ENCODE measurements at places on chromosomes 6 and 20. TPM values are rescaled to one million over a fixed set of nuclear protein-coding genes. Genes with fewer than 3 reads are reported as not detected.

DNA sequence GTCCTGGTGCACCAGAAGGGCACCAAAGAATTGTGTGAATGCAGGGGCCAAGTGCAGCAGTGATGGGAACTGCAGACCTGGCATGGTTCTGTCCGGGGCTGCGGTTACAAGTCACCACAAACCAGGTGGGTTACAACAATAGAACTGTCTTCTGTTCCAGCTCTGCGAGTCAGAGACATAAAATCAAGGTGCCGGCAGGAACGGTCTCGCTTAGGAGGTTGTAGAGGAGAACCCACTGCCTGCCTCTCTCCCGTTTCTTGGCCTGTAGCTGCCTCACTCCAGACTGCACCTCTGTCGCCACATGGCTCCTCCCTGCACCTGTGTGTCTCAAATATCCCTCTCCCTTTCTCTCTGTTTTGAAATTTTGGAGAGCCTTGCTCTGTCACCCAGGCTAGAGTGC is 143.3 kb downstream of the TAF4 start:
- H3K27ac ChIP-seq = no peak overlapping the region
- no peaks in the 10 kb centered on the region for H3K27me3 ChIP-seq
- H3K4me3 ChIP-seq = no peak overlapping the region
- H3K36me3 ChIP-seq = no peaks in the 10 kb centered on the region
- H3K4me1 ChIP-seq = no peaks in the 10 kb centered on the region

GRCh38 chr6:148973538-148974208 is 226.8 kb downstream of the UST start:
- H3K27me3 ChIP-seq = no peaks in the 10 kb centered on the region
- no peaks in the 10 kb centered on the region for H3K36me3 ChIP-seq
- H3K27ac ChIP-seq = no peak overlapping the region
- DNase-seq = no peak
- H3K4me1 ChIP-seq = peaks cover 5% of the 10 kb centered on the region
- H3K4me3 ChIP-seq = no peak overlapping the region

- no peaks in the 10 kb centered on the region for H3K4me1 ChIP-seq
- no peaks in the 10 kb centered on the region for H3K36me3 ChIP-seq
- DNase-seq = no peak
- H3K27ac ChIP-seq = no peak overlapping the region
- H3K27me3 ChIP-seq = no peaks in the 10 kb centered on the region
These were observed 537.9 kb downstream of the TENT5A start for GRCh38 chr6:81214414-81215091.

DNA sequence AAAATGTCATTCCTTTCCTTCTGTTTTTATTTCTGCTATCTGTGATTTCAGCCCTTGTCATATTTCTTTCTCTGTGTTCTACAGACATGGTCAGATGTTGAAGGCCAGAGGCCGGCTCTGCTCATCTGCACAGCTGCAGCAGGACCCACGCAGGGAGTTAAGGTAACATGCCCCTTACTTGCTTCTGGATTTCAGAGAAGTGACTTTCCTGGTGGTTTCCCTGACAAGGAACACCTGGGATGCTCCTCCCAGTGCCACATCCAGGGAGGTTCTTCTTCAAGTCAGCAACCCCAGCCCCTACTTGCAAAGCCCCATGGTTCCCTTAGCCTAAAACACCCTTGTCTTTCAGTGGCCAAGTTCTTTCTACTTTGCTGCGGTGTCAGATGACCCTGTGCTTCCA is 41.3 kb downstream of the CDH26 start:
- H3K27me3 ChIP-seq = no peaks in the 10 kb centered on the region
- no peak for DNase-seq
- H3K27ac ChIP-seq = no peak overlapping the region
- H3K36me3 ChIP-seq = no peaks in the 10 kb centered on the region
- H3K4me1 ChIP-seq = no peaks in the 10 kb centered on the region

THEMIS gene
- 2.2 TPM for total RNA-seq

HLA-DQA1 gene
- total RNA-seq = 4.5 TPM

MUC22 gene
- not detected for total RNA-seq

Data from transverse colon (tissue), 4 donors.